Skeletal muscle cell (primary cell): ENCODE measurements at places on chromosomes 3 and 15.

GRCh38 chr3:114307222-114307830, 13.5 kb downstream of the TIGIT start:
- DNase-seq: no peak

DNA sequence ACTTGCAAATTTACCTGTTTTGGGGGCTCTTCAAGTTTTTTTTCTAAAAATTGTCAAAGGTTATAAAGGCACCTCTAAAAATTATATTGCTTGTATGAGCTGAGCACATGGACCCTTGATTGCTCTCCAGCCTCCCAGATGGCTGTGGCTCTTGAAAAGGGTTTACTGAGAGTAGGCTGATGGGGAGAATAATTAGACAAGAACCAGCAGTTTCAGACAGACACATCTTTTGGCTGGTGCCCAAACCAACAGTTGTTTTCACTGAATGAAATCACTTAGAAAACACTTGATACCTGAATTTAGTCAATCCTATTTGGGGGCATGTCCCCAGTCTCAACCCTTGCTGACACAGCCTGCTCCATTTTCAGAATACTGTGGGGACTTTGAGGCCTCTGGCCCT, 217.6 kb downstream of the KBTBD8 start:
- DNase-seq: no peak

- DNase-seq: peak; percentile 84
Measured at GRCh38 chr3:111761309-111761795, 97.7 kb upstream of the PHLDB2 start.

- DNase-seq: no peak
Measured at GRCh38 chr3:58562498-58562897, 14.7 kb downstream of the FAM107A start.

DNA sequence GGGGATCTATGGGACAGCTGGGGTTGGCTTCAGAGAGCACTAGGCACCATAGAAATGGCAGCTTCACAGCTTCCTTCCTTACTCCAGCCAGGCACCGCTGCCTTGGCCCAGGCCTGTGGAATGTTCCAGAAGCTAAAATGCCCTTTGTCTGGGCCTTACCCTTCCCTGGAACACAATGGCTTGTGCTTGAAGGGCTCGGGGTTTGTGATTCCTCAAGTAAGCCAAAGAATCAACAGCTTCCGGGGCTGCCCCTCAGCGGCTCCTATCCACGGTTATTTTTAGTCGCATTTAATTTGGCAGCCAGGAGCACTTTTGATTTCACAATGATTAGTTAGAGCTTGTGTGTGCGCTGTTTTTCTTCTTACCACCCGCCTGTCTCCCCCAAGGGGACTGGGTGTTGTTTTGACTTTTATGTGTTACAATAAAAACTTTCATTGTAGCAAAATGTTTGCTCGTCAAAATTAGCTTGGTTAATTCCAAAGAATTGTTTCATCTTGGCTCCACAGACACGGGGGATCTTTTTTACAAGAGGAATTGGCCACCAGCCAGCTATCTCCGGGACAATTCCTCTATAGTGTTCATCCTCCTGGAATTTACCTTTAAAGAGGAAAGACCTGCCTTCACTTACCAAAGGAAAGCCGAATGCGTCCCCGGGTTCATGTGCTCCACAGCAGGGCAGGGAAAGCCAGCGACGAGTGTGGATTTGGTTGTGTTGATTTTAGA, 73.8 kb downstream of the TLE3 start:
- peak; percentile 64 for DNase-seq

DNA sequence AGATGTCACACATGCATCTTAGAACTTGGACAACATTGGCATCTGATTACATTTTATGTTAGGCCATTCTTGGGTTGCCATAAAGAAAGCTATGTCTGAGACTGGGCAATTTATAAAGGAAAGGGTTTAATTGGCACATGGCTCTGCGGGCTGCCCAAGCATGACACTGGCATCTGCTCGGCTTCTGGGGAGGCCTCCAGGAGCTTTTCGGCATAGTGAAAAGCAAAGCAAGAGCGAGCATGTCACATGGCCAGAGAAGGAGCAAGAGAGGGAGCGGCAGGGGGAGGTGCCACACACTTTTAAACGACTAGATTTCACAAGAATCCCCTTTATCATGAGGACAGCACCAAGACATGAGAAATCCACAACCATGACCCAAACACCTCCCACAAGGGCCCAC, 11.3 kb downstream of the RYR3 start:
- no peak for DNase-seq

DNA sequence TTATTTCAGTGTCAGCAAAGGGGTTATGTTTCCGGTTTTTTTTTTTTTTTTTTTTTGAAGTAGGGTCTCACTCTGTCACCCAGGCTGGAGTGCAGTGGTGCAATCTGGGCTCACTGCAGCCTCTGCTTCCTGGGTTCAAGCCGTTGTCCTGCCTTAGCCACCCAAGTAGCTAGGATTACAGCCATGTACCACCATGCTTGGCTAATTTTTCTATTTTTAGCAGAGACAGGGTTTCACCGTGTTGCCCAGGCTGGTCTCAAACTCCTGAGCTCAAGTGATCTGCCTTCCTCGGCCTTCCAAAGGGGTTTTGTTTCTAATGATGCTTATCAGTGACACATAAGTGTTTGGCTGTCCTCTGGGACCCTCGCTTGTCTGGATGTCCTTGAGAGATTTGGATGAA, 235.7 kb upstream of the C2CD4B start:
- DNase-seq: no peak

GRCh38 chr3:42501681-42502428, 588 bp upstream of the VIPR1 start:
- DNase-seq: no peak

- DNase-seq: no peak
Measured at GRCh38 chr3:81043660-81044199, 717.7 kb downstream of the GBE1 start.

GRCh38 chr3:46709721-46710120, 7.9 kb downstream of the PRSS50 start:
- no peak for DNase-seq

- no peak for DNase-seq
Measured at GRCh38 chr15:28125673-28126651, 26.8 kb upstream of the OCA2 start.

GRCh38 chr15:33701304-33701696, 267.0 kb upstream of the CHRM5 start:
- no peak for DNase-seq

DNA sequence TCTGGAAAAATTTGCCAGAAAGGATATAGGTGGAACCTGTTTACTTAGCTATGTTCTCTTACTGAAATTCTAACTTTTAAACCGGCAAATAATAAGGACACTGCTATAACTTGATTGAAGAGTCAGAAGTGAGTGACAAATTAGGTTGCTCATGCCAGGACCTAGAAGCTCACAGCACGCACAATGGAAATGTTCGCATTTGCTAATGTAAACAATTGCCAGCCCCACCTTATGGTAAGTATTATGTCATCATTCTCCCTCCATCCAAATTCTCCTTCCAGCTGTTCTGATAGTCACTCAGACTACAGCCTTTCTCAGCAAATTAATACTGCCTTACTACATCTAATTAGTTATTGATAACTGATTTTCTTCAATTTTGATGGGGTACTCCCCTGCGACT, 4.8 kb upstream of the STXBP5L start:
- no peak for DNase-seq

GRCh38 chr15:79513940-79514339, 81.8 kb downstream of the MINAR1 start:
- no peak for DNase-seq

DNA sequence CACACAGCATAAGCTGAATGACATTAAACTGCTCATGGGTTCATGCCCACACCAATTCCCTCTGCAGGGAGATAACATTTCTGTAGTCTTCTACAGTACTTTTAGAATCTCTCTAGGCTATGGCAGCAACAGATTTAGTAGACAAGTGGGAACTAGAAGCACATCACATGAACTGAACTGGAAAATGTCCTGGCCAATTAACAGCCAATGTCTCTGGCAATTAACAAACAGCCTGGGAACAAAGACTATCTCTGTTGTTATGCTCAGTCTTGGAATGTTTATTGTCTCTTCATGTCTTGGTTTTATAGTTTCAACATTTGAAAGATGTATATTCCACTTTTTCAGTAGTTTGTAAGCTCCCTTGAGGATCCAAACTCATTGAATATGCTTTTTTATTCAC, 523.2 kb upstream of the NAALADL2 start:
- DNase-seq: no peak

DNA sequence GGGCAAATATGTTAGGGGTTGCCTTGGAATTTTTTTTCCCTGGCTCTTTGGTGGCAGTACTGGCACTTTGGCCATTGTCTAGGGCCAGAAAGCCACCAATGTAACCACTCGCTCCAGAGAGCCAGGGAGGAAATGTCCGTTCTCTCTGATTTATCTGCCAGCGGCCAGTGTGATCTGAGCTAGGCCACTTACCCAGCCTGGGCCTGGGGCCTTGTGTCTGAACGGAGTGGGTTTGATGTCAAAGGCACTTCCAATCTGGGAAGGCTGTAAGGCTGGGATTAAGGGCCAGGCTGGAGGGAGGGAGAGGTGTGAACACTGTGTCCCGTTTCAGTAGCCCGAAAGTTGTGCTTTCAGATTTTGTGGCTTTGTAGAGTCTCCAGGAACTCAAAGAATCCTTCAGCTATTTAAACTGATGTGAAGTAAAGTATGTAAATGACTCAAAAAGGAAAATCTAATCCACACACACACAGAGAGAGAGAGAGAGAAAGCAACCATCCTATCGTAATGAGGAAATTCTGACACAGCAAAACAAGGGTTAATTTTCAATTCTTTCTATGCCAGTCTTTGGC, 271.0 kb downstream of the PDZRN3 start:
- no peak for DNase-seq

DNA sequence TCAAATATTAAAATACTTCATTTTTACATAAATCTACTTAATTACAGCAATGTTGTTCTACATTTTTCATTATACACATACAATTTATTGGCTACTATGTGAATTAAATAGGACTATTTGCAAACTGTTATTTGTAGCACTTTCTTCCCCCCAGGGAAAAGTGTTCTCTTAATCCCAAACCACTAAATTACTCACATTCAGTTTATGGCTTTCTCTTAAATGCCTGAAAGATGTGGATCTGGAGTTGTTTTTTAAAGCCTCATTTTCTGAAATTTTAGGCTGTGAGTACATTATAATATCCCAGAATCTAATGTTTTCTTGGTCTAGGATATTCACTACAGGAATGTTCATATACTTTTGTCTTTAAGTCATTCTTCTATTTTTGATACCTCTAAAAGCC, 32.7 kb downstream of the PRTG start:
- peak; percentile 21 for DNase-seq

DNA sequence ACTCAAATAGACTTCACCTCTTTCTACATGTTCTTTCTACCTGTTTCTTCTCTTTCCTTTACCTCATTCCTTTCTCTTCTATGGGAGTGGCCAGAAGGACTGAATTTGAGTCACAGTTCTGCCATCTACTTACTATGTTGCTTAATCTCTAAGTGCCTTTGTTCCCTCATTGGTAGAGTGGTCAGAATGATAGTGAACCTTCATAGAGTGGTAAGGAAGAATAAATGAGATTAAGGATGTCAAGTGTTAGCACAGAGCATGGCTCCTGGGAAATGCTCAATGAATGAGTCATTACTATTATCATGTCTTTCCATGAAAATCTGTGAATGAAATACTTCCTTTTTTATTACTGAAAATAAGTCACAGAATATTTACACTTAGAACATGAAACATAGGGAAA, 17.5 kb downstream of the TMEM207 start:
- no peak for DNase-seq

DNA sequence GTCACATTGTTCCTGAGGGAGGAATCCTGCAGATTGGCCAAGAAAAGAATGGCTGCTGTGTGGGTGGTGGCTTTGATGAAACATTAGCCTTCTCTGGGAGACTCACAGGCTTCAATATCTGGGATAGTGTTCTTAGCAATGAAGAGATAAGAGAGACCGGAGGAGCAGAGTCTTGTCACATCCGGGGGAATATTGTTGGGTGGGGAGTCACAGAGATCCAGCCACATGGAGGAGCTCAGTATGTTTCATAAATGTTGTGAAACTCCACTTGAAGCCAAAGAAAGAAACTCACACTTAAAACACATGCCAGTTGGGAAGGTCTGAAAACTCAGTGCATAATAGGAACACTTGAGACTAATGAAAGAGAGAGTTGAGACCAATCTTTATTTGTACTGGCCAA, 6.1 kb downstream of the PTX3 start:
- DNase-seq: no peak

GRCh38 chr3:123876858-123877257, 7.3 kb downstream of the MYLK start:
- DNase-seq: no peak

DNA sequence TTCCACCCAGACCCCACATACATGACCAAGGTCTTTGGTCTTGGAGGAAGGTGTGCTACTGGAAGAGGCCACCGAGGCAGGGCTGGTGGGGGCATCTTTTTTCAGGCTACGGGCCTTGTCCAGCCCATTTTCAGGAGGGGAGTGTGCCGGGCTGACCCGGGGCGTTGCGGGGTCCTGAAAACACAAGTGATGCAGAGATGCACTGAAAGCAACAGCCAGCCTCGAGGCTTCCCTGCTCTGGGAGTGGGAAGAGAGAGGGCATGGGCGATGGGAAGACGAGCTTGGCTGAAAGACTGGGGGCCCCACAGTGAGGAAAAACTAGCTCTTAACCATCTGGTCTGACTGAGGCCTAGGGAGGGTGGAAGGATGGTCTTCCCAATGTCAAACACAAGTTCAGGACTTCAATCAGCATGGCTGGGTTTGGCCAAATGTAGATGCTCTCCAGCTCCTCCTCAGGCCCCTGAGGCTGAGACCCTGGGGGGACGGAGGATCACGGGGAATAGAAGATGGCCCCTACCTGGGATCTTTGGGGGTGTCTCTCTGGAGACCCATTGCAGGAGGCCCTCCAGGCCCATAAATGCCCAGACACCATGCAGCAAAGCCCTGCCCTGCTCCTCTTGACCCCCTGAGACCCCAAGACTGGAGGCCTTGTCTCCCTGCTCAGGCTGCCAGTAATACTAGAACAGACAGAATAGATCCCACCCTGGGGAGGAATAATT, 38.9 kb downstream of the TLE3 start:
- DNase-seq: no peak

GRCh38 chr3:170848292-170848917, 21.6 kb downstream of the RPL22L1 start:
- no peak for DNase-seq
